ENCODE measurements at places on chromosomes 16 and 17. TPM values are rescaled to one million over a fixed set of nuclear protein-coding genes. Genes with fewer than 3 reads are reported as not detected.

The KRTAP4-5 gene
- not detected for polyA plus RNA-seq

DNA sequence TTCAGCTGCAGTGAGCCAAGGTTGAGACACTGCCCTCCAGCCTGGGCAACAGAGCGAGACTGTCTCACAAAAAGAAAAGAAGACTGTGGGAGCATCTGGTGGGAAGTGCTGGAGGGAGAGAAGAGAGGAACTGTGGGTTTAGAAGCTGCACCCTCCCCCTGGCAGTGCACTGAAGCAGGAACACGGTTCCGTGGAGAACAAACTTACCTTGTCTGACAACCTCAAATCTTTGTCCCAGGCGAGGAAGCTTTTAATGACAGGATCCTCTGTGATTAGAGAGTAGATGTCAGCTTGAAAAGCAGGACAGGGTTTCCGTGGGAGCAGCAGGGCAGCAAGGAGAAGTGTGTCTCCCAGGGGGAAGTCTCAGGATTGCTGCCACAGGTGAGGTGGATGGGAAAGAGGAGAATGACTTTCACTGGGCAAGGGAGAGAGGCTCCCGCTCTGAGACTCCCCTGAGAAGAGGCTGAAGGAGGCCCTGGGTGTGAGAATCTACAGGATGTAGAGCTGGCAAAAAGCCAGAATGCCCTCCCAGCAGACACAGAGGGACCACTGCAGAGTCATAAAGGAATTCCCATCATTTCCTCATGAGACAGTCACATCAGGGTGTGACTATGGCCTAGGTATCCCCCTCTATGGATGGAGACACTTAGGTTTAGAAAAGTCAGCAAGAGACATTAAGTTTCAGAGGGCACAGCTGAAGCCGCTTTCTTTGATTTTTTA, 22.9 kb downstream of the PRR11 start:
- DNase-seq = no peak

The ZNF205 gene
- 15.2 TPM for polyA plus RNA-seq

- no peak for DNase-seq
These were observed 9.4 kb downstream of the RPL19 start for GRCh38 chr17:39209317-39210092.

The NME1 gene
- polyA plus RNA-seq = 67.4 TPM

The LAT gene
- polyA plus RNA-seq = 8.1 TPM

DNA sequence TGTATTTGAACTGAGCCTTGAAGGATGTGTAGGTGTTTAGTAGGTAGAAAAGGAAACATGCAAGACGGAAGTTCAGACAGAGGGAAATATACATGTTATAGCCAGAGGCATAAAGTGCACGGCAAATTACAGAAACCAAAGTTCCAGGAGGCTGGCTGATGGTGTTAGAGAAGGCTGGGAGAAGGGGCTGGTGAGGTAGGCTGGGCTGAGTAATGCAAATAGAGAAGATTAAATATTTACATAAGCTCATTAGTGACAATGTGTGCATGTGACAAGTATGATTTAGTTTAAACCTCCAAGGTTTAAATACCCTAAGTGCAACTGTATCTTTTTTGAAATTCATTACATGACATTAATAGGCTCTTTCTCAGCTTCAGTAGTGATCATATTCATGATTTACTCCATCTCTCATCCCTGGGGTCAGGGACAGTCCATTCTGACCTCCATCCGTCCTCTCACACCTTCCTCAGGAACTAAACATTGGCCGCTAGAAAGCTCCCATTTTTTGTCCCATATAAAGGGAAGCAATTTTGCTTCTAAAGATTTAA, 399.8 kb upstream of the SALL1 start:
- DNase-seq = no peak

GRCh38 chr17:64679710-64680216, 17.7 kb upstream of the SMURF2 start:
- DNase-seq = no peak

DNA sequence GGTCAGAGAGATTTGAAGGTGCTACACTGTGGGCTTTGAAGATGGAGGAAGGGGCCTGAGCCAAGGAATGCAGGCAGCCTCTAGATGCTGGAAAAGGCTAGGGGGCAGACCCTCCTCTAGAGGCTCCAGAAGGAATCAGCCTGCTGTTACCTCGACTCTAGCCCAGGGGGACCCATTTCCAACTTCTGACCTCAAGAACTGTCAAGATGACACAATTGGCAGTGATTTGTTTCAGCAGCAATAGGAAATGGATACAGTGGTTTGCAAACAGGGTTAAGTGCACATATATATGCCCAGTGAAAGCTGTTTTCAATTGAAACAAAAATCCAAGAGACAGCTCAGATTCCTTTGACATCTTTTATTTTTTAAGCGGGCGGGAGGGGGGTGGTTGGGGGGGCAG, 3.7 kb upstream of the ZDHHC1 start:
- no peak for DNase-seq

DNA sequence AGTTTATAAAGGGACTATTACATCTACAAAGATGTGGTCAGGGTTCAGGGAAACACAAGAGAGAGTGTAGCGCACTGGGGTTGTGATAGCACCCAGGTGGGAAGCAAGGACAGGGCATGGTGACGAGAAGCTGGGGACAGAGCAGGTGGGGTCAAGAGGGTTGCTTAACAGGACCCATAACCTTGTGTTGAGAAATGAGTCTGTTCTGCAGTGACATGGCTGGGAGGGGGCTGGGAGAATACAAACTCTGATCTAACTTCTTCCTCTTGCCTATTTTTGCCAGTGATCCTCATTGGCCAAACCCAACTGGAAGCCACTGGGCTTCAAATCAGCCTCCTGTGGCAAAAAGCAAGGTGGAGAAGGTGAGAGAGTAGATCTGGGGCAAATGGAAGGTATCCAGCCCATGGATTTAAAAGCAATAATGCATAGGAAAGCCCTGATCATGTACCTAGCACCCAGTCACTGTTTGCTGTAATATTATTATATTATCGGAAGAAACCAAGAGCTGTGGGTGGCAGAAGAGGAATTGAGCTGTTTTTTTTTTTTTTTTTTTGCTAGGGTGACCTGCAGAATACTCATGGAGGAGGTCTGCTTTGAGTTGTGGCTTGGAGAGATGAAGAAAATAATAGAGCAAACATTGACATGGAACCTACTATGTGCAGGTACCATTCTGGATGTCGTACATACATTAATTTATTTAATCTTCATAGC, 76.9 kb upstream of the ZFHX3 start:
- DNase-seq = no peak

GRCh38 chr16:31477220-31478216, 5.4 kb upstream of the SLC5A2 start:
- DNase-seq = no peak

The ADORA2B gene
- polyA plus RNA-seq = 4.6 TPM

GRCh38 chr17:49965524-49965909, 3.5 kb upstream of the DLX4 start:
- DNase-seq = no peak

- DNase-seq = no peak
These were observed 14.9 kb upstream of the NFATC3 start for GRCh38 chr16:68070249-68070730.

GRCh38 chr16:66869424-66869823, 10.9 kb upstream of the PDP2 start:
- DNase-seq = no peak

DNA sequence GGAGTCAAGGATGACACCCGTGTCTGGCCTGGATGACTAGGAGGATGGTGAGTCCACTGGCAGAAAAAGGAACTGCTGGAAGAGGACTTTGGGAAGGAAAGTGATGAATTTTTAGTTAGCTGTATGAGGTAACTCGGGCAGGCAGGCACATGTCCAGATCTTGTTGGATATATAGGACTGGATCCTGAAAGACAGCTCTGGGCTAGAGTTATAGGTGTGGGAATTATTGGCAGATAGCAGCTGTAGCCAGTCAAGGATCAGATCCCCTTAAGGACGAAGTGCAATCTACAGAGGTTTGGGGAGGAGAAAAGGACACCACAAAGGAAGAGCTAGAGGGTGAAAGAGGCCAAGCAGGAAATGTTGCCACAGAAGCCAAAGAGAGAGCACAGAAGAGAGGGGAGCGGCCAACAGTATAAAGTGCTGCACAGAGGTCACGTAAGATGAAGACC, 10.1 kb downstream of the CYB5D1 start:
- DNase-seq = no peak

DNA sequence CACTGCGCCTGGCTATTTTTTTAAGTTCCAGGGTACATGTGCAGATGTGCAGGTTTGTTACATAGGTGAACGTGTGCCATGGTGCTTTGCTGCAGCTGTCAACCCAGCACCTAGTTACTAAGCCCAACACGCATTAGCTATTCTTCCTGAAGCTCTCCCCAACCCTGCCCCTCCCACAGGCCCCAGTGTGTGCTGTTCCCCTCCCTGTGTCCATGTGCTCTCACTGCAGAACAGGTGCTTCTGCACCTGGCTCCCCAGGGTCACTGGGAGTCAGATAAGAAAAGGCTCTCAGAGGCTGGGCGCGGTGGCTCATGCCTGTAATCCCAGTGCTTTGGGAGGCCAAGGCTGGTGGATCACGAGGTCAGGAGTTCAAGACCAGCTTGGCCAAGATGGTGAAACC, 6.2 kb downstream of the HASPIN start:
- DNase-seq = no peak

The TPSG1 gene
- polyA plus RNA-seq = 0.85 TPM

- DNase-seq = no peak
These were observed 398 bp downstream of the LGALS9 start for GRCh38 chr17:27631411-27631760.

DNA sequence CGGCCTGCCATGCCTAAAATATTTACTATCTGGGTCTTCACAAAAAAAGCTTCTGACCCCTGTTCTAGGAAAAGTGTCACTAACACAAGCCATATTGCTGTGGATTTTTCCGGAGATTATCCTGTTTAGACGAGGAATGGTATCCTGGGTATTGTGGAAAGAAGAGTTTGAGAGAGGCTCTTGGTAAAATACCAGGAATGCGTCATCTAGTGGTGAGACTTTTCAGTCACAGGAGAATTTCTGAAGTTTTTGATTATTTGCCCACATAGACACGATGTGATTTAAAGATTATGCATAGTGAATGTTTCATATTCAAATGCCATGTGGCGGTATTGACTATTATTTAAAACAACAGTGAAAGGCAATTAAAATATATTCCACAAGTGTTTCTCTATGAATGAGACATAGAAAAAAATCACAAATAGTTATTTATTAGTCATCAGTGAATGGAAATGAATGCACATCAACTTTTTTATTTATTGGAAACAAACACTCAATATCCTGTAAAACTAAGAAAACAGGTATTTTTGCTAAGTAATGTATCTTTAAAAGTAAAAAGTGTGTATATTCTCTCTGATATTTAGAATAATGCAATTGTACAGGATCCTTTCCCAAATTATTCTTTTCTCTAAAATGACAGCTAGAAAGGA, 7.8 kb downstream of the KRT28 start:
- DNase-seq = peak; percentile 44

- no peak for DNase-seq
These were observed 2.1 kb downstream of the HCRT start for GRCh38 chr17:42182927-42183734.

The EPN3 gene
- 9.5 TPM for polyA plus RNA-seq

The KRTAP2-1 gene
- polyA plus RNA-seq = not detected

The FBXL16 gene
- polyA plus RNA-seq = 0.75 TPM

The CETP gene
- 10.2 TPM for polyA plus RNA-seq

The SLC47A2 gene
- 5.5 TPM for polyA plus RNA-seq

GRCh38 chr17:43442711-43443110, 41.1 kb upstream of the DHX8 start:
- DNase-seq = no peak

- peak; percentile 61 for DNase-seq
These were observed 64.8 kb upstream of the KIFC3 start for GRCh38 chr16:57867000-57867561.

DNA sequence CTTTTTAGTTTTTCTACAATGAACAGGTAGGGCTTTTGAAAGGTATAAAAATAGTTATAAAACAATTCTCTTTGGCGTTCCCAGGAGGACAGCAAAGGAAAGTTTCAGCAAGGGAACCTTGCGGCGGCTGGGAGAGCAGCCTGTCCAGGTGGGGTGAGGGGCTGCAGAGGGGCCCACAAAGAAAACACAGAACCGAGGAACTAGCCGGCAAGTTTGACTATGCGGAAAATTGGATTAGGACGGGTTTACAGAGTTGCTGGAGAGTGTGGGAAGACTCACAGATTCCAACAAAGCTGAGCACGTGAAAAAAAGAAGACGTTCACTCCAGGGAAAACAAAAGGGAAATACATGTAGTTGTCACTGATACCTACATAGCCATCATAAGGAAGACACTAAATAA, 40.2 kb upstream of the METTL16 start:
- DNase-seq = peak; percentile 5

The TEX2 gene
- 27.5 TPM for polyA plus RNA-seq

All from left kidney (tissue), 8 donors.